ENCODE measurements at places on chromosomes 7 and 10.

DNA sequence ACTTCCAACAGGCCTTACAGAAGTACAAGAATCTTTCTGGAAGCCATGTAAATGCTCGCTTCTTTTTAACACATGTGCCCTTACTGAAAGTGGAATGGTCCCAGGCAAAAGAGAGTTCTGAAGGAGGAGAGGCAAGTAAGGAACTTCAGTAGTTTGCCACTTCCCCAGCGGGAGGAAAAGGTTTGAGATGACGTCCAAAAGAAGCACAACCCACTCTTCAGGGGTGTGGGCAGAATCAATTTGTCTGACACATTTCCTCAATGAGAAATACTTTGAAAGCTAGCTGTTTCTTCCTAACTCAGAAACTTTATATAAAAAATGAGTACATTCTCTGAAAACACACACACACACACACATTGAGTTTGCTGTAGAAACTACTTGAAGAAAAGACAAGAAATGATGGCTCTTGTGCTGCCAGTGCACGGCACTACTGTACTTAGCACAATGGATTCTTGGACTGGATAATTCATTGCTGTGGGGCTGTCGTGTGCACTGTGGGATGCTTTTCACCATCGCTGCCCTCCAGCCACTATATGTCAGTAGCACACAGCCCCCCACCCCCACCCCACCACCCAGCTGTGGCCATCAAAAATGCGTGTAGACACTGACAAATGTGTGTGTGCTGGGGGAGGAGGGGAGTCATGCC is 183.0 kb downstream of the SRPK2 start:
- DNase-seq: no peak

GRCh38 chr10:86360657-86361056 is 5.9 kb downstream of the GRID1 start:
- no peak for DNase-seq

GRCh38 chr10:101690461-101690860 is 4.5 kb downstream of the FBXW4 start:
- no peak for DNase-seq

DNA sequence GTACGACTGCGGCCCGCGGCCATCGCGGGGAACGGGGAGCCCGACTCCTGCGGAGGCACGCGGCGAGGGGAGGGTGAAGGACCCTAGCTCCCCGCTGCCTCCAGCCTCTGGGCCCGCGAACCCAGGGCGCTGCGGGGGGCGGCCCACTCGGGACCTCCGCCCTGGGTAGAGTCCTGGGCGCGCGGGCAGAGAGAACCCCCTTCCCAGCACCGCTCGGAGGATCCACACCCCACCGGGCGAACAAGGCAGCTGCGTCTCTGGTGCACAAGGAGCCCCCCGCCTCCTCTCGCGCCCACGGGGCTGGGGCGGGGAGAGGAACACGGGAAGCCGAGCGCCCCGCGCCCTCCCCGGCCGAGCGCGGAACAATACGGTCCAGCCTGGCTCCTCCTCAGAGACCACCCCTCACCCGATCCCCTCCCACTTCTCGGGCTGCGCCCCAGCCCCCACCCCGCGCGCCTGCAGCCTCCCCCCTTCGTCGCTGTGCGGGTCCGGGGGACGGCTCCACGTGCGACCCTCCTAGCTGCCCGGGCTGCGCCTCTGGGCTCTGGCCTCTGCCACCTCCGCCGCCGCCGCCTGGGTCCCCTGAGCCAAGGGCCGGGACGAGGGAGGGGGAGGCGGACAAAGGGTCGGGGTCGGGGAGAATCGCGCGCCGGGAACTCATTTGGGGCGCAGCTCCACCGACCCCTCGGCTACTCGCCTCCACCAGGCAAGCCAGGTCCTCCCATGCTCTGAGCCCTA is at the start of gene WDR86:
Gene WDR86, minus strand, starts transcription at position 372 of the 738 bp plus-strand sequence. CDS start 449 bp downstream, outside the sequence.
- DNase-seq: peak; percentile 23

DNA sequence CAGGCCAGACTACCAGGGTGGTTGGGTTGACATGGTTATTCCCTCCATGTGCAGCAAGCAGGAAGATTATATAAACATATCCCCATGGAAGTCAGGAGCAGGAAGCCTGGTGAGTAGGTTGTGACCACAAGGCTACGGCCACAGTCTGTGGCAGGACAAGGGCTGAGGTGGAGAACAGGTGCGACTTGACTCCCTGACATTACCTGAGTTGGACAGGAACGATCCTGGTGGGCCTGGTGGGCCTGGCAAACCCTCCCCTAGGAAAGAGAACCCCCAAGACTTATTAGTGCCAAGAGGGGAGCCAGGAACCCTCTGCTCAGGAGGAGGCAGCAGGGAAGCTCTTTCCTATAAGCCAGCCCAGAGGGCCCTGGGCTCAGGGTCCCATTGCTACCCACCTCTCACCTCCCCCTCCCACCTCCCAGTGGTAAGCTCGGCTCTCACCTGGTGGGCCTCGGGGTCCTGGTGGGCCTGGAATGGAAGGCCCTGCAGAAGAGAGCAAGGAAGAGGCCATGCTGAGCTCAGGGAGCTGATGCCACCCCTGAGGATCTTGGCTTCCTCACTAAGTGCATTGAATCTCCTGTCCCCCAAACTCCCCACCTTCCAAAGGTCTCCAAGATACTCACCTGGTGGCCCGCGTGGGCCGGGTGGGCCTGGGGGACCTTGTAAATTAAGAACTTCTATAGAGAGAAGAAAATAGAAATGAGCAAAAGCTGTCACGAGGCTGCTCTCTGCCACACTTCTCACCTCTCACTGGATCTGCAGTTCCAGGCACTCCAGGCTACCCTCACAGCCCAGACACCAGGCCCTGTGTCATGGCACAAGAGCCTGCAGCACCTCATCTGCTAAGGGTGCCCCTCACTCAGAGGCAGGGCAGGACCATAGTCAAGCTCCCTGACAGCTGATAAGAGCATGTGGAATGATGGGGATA is 44.6 kb downstream of the COL17A1 start:
- no peak for DNase-seq

GRCh38 chr7:94374231-94374630 is 20.5 kb upstream of the COL1A2 start:
- no peak for DNase-seq

DNA sequence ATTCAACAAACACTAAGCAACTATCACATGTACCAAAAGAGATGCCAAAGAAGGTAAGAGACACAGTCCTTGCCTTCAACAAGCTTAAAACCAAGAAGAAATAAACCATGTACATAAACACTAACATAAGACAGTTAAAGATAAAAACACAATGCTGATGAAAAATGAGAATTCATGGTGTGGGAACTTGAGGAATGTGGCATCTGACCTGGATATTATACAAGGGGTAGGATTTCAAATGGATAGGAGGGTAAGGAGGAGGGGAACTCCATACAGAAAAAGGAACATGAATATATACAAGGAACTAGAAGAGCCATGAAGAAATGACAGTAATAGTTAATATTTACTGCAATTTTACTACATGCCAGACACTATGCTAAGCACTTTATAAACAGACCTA is 11.0 kb downstream of the HIBADH start:
- DNase-seq: no peak

DNA sequence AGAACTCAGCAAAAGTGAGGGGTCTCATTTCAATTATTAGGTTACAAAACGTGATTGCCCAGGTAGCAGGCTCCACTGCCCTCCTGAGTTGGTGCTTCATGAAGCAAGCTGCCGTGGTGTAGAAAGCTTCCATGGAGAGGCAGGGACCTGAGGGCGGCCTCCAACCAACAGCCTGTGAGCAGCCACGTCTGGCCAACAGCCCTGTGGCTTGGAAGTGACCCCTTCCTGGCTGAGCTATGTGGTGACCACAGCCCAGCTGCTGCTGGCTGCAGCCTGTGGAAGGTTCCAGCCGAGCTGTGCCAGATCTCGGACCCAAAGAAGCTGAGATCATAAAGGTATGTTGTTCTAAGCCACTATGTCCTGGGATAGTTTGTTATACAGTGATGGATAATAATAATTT is 122.5 kb upstream of the KLF6 start:
- DNase-seq: no peak

DNA sequence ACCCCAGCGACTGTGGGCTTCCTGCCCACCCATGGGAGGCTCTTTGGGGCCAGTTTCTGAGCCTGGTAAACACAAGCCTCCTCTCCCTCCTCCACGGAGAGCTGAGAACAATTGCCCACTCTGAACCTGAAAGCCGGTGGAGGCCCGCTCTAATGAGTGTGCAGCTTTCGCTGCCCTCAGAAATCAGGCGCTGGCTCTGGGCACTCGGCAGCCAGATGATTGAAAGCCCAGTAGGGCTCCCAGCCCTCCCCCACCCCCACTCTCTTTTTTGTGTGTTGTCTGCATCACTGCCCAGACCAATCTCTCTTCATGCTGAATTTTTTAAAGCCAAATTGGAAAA is 438.9 kb downstream of the RPS24 start:
- DNase-seq: no peak

- DNase-seq: no peak
Measured at GRCh38 chr10:125160856-125161706, 718 bp upstream of the CTBP2 start.

- no peak for DNase-seq
Measured at GRCh38 chr10:122632031-122632430, 67.6 kb downstream of the C10orf120 start.

GRCh38 chr10:131514454-131514853 is 202.9 kb upstream of the TCERG1L start:
- DNase-seq: no peak

GRCh38 chr7:121262221-121262620 is 66.6 kb upstream of the WNT16 start:
- no peak for DNase-seq

DNA sequence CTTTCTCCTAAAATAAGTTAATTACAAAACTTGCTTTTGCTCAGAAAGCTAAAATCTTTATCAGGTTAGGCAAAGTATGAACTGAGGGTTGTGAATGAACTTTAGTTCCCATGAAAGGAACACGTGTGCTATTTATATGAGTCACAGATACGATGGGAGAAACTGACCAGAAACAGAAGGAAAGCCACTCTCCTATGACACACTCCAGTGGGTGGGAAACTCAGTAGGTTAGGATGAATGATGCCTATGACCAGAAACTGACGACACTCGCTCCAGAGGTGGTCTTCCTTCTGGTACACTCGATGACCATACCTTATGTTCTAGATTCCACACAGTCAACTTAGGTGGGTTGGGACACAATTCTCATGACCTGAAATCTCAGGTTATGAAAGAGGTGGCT is 215.7 kb upstream of the INHBA start:
- DNase-seq: no peak

DNA sequence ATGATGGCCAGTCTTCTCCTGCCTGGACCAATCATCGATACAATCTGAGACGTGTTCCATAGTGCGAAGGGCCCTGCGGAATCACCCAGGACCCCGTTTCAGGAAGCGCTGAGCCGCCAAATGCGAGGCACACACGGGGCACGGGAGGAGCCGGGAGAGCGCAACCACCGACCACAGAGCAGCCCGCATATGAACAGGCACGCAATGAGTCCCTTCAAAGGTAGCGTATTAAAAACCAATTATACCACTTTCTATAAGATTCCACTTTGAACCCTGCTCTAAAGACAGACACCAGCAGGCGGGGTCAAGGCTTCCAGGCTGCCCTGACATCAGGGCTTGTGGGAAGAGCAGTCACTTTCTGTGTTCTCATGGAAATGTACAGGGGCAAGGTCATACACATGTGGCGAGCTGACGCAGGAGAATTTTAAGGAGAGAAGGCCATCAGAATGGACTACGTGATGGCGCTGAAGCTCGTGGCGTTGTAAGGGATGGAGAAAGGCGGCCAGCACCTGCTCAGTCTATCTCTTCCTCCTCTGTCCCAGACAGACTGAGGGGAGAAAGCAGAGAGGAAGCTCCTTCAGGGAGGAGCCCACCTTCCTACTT is 46.2 kb downstream of the AMZ1 start:
- no peak for DNase-seq

- DNase-seq: no peak
Measured at GRCh38 chr7:40658729-40659128, 523.9 kb downstream of the SUGCT start.

DNA sequence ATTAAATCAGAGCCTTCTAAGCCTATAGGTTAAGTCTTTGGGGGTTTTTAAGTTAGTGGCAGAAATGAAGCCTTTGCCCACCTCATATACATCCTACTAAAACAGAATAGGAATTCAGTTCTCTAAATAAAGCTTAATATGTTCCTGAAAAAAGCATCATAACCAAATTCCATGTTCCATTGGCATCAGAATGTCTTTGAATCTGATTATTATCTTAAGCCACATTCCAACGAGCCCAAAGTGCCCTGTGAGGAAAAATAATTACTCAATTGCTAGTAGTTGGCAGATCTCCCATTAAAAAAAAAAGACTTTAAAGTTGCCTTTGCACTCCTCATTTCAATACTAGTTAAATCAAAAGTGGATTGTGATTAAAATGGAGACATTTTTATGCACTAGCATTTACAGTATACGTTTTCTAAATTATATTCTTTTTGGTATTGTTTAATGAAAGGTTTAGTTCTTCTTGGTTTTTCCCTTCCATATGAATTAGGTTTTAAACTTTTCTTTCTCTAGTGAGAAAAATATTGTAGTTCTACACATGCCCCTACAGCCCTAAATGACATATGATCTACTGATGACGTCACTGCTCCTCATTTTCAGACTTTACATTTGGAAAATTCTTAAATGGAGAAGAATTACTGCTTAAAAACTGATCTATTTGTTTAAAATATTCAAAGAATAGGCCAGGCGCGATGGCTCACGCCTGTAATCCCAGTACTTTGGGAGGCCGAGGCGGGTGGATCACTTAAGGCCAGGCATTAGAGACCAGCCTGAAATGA is 54.3 kb upstream of the CABCOCO1 start:
- no peak for DNase-seq

- no peak for DNase-seq
Measured at GRCh38 chr10:77034240-77034639, 603.4 kb downstream of the KCNMA1 start.

GRCh38 chr7:124060528-124060927 is 27.7 kb upstream of the TMEM229A start:
- DNase-seq: no peak

GRCh38 chr7:12493863-12494686 is 76.4 kb upstream of the SCIN start:
- no peak for DNase-seq

- no peak for DNase-seq
Measured at GRCh38 chr10:36493516-36493880, 631.9 kb upstream of the ANKRD30A start.

DNA sequence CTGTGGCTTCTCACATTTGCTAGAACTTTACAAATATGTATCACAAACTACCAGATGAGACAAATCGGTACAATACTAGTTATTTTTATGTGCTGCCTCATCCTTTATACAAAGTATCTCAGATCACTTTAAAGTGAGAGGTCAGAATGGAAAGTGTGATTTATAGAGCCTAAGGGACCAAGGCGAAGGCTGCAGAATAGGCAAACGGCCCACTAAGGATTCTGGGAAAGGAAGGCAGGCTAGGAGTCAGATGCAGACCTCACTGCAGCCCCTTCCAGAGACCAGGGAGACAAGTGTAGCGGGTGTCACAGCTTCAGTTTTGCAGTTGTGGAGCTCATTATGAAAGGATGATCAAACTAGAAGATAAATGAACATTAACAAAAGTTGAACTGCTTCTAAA is 190.6 kb downstream of the HIBADH start:
- DNase-seq: no peak
